ENCODE measurements at places on chromosomes 6 and 20.

- DNase-seq: peak; percentile 6
Observed at GRCh38 chr6:137542713-137543112, 48.5 kb upstream of the OLIG3 start.

DNA sequence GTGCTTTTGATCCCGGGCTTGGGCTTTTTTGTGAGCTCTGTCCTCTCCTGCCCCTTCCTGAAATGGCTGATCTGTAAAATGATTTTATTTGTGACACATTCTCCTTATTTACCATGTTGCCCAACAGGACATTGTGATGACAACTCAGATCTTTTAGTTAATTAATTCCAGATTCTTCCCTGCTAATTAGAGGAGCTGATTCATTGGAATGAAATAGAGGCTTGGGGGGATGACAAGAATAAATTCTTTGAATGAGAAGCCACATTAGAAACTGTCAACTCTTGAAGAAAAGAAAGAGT is 26.1 kb upstream of the GABRR1 start:
- no peak for DNase-seq

DNA sequence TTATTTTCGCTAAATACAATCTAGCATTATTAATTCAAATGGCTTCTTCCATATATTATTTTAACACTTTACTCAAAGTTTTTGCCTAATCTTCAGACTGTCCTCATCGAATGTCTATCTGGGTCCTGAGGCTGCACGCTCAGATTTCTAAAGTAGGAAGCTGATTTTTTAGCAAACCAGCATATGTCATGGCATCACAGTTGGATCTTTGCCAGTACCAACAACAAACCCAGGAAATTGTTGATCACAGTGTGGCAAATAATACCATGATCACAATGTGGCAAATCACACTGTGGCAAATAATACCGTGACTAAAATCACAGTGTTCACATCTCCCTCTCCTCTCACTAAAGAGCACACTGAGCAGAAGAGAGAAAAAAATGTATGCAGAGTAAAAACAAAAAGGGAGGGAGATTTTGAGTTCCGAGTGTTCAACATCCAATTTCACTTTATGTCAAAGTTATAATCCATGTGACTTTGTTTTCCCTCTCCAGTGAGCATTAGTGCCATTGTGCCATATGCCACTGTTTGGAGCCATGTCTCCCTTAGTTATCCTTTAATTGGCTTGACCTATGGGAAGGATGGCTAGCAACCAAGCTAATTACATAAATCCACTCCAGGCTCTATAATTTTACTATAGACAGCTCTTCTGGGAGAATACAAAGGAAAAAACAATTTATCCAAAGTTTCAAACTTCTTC is 1059.6 kb downstream of the HACE1 start:
- DNase-seq: no peak

DNA sequence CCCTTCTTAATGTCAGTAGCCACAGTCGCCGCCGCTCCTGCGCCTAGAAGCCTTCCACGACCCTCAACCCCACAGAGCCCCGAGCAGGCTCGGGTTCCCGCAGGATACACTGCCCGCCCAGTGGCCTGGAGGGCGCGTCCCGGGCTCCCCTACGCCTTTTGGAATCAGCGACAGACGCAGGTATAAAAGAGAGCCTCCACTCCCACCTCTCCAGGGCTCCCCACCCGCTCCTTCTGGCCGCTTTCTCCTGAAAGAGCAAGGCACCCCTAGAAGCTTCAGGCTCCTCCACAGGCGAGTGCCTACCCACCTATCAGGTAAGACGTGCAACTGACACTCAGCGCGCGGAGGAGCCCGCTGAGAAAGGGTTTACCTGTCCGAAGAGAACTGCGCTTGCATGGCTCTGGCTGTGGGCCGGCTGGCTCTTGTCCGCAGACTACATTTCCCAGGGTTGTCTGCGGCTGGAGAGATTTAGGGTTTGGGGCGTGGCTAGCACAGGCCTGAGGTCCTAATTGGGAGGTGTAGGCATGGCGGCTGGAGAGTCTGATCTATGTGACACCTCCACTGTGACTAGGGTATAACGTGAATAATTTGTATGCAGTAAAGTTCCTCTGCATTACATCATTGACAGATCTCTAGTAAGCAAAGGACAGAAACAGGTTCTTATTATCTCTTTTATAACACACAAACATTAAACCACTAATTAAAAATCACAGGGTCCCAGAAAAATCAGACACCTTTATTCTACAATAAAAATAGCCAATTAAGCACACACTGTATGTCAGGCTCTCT is 13.5 kb upstream of the ZNF391 start:
- DNase-seq: peak; percentile 59

DNA sequence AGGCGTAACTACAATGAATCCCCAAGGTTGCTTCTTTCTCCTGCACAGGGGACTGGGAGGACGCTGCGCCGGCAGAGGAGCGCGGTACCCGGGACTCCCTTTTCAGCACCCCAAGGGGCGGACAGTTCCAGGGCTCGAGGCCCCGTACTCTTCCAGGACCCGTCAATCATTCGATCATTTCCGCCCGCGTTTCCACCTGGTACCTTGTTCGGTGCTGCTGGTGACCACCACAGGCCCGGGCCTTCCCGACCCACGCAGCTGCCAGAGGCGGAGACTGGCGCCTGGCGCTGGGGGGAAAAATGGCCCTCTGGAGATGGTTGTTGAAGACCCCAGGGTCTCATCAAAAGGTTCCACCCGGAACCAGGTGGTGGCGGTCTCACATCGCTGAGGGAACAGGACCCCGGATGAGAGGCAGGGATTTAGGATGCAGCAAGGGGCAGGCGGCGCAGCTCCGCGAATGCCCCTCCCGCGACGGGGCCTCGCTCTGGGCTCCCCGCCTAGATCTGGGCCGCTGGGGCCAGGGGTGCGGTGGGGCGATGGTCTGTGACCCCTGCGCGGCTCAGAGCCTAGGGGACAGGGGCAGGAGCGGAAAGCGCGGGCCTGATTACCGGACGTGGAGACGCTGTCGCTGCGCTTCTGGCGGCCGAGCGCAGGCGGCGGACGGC is 744 bp downstream of the VSX1 start:
- DNase-seq: no peak

DNA sequence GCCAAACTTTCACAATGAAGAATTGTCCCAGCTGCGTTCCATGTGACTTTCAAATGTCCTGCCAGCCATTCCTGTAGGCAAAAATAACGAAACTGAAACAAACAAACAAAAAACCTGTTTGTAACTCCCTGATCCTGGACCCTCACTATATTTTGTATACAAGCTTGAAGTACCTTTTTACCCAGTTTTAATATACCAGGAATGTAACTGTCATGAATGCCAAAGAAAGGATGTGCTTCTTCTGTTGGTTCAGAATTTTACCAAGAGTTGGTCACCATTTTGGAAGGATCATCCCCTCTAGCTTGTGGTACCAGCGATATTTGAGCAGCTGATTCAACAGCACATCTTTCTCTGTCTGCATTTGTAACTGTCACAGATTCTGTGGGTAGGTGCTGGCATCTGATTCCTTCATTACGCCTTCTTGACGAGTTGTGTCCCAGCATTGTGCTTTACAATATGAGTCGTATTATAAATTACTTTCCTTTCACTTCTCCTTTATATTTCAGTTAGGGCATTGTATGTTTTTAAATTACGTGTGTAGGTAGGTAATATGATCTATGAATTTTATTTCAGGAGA is 93.9 kb downstream of the DLGAP4 start:
- DNase-seq: no peak

GRCh38 chr20:20847814-20848213 is 135.4 kb upstream of the RALGAPA2 start:
- DNase-seq: peak; percentile 15

DNA sequence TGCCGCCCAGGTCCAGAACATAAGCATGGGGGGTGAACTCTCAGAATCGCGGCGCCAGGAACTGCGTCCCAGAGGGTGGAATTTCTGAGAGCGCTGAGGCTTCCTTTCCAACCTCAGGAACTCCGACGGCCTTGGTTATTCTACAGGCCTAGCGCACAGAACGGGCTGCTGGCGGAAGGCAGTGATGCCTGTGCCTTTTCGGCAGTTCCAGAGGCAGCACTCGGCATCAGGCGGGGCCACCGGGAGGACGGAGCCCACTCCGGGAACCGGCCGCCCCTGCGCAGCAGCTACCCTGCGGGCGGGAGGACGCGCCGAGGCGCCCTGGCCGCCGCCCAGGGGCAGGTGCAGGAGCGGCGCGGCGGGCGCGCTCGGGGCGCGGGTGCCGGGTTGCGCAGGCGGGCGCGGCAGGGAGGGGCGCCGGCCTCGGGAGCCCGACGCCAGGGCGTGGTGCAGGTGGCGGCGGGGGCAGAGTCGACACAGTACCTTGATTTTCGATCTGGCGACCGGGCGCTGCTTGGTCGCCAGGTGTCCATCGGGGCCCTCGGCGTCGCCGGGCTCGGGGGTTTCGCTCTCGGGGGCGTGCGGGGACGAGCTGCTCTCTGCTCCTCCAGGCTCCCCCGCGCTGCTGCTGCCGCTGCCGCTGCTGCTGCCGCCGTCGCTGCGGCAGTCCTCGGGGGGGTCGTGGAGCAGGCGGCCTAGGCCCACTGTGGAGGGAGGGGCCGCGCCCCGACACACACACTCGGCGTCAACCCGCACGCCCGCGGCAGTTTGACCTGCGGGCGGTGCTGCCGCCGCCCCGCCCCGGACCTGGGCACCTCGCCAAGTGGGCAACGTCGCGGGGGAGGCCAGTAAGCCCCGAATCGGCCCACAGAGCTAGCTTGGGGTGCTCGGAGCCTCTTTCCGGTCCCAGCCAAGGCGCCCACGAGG is 1.3 kb downstream of the OVOL2 start:
- DNase-seq: no peak

DNA sequence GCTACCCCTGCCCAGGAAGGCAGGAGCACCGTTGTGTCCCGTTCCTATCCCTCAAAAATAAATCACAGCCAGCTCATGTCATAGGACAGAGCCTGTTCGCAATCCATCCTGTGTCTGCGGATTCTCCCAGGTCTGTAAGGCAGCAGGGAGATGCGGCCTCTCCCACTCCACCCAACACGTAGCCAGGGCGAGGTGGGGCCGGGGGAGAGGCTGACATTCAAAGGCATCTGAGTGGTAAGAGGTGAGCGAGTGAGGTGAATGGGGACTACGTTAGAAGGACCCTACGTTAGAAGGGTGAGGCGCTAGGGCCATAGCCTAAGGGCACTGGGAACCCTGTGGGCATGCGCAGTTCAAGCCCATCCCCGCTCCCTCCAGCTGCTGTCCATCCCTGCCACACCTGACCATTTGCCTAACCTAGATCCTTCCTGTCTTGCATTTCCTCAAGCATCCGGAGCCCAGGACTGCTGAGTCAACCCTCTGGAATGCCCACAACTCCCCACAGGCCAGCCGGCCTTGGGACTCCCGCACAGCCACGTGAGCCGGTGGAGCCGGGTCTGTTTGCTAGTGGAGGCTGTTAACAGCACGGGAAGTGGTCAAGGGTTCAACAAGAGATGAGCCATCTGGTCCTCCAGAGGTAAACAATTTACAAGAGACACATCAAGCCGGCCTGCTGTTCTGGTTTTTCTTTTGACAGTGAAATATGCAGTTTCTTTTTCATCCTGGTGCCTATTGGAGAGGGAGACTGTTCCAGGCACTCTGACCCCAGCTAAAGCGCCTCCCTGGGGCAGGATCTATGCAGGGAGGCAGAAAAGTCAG is 45.9 kb downstream of the RIPOR3 start:
- no peak for DNase-seq

DNA sequence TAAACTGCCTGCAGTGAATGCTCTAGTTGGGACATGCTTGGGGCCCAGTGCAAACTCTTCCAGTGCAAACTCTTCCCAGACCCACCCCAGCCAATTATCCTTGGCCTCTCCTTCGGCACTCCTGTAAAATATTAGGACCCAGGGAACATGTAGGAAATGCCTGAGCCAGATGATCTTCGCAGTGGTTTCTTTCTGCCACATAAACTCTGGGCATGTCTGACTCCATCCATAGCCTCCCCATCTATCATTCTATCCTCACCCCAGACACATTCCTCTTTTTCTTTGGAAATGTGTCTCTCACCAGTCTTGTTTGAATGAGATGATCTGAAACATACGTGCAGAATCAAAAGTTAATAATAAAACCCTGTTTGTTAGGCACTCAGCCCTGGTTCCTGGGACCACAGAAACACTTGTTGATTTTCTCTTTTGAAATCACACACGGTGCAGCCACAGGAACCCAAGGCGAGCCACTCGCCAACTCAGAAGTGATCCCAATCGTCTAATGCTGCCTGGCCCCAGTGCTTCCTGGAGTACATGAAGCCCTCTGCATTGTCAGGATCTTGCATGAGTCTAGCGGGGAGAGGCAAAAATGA is 108.9 kb upstream of the CST7 start:
- peak; percentile 66 for DNase-seq

DNA sequence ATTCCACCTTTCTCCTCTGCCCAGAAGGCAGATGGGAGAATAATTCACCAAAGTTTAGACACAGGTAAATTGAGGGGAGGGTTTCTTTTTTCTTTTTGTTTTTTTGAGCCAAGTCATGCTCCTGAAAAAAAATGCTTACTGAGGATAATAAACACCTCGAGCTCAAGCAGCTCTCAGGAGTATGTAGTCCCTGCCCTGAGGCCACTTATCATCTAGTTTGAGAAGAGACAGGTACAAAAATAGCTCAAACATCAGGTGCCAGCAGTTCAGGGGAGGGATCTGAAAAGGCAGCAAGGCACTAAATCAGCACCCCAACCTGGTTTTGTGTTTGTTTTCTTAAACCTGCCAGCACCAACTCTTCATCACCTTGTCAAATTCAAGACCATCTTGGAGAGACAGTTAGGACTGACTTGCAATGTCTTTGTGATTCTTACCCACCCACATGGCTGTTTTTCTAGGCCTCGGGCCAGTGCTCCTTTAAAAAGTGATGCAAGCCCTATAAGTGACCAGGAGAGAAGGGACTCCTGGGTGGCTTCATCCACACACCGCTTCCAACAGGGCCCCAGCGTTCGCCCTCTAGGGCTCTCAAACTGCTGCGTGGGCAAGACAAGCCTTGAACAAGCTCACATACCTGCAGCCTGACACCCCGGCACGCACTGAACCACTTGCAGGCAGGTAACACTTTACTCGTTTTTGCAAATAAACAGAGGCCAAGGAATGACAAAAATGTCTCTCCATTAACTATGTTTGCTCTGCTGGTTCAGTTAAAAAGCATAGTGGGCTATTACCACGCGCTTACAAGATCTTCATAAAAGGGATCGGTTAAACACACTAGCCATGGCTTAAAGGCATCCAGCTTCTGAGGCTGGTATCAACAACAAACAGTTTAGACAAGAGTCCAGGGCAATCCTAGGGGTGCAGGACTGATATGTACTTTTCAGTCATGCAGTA is 13.9 kb downstream of the JAG1 start:
- DNase-seq: no peak

- no peak for DNase-seq
Observed at GRCh38 chr6:162364488-162364887, 363.1 kb downstream of the PRKN start.

DNA sequence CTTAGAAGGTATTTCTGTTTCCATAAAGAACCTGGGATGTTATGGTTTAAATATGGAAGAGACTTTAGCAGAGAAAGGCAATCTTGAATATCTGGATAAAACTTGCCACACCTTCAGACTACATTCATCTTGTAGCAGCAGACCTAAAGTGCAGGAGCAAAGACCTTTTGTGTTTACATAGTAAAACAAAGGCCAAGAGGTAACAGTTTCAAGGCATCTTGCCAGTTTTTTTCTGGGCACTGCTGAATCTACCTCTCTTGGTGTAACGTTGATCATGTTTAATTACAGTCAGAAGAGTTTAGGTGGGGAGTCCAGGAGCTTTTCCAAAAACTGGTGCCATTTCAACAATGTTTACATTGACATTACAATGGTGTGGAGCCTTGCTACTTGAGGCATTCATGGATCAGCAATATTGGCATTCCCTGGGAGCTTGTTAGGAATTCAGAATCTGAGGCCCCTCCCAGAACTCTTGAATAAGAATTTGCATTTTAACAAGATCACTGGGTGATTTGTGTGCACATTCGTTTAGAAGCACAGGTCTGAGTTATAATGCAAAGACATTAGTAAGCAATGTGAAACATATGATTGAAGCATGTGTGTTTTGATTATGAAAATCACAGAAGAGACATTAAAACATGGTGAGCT is 94.5 kb downstream of the F13A1 start:
- DNase-seq: no peak

Measured in GM12865 (cell line).